CD4-positive, alpha-beta T cell treated with Interleukin-10 for 1 hour (primary cell): ENCODE measurements at places on chromosomes 1 and 21.

DNA sequence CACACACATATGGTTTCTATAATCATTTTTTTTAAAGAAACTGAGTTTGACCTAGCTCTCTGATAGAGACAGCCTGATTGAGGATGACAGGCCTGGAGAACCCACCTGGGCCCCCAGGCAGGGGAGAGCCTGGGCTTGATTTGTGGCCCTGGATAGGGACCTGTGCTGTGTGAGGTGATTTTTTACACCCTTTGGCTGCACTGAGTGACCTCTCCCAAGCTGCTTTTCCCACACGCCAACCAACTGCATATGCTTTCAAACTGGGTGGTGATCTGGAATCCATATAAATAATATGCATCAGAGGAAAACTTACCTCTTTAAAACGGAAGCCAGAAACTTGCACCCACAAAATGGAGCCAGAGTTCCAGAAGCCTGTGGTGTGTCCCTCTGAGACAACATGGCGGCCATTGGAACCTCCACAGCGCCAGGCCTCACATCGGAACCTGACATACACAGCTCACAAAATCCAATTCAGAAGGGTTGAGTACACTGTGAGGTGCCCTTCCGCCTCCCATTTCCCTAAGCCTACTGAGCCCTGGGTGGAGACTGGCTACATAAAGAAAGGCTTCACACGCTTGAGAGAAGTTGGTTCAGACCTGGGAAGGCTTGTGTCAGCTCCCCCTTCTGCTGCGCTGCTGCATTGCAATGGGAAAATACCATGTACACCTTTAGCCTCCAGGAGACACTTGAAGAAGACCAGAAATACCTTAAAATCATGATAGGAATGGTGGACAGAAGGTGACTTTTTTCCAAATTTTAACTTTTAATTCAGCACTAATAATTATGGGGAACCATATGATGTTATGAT, 160.7 kb downstream of the HHIPL2 start:
- no peak for DNase-seq

GRCh38 chr1:203211812-203212211, 17.7 kb downstream of the CHIT1 start:
- no peak for DNase-seq

DNA sequence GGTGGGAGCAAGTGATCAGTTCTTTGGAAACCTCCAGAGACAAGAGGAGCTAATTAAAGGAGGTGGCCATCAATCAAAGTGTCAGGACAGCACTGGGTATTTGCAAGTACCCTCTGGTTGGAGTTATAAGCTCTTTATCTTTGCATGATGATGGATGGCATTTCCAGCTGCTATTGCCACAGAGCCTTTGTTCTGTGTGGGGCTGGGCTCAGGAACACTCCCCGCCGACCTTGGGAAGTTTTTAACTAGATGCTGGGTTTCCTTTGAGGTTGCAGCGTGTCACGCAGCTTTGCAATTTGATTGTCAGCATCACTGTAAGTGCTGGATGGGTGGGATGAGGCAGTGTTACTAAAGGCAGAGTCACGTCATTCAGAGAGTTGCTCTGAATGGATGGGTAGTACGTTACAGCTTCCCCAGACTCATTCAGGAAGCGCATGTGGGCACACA, 68.9 kb downstream of the CNIH3 start:
- DNase-seq = no peak

GRCh38 chr1:245953876-245954660, 553.0 kb downstream of the SMYD3 start:
- peak; percentile 36 for DNase-seq

DNA sequence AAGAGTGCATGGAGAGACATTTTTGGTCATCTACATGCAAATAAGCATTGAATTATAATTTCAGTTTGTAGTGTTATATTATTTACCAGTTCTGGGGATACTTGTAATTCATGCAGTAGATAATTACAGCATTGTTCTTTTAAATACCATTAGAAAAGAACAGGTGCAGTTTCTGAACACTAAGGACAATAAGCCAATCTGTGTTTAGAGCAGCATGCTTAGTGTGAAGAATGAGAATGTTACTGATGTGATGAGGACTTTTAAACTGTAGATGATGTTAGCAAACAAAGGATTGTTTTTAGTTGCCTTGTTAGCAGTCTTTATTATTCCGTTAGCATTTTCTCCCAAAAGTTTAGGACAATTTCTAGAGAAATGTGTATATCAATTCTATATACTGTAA, 348.3 kb downstream of the BRINP3 start:
- DNase-seq = no peak

DNA sequence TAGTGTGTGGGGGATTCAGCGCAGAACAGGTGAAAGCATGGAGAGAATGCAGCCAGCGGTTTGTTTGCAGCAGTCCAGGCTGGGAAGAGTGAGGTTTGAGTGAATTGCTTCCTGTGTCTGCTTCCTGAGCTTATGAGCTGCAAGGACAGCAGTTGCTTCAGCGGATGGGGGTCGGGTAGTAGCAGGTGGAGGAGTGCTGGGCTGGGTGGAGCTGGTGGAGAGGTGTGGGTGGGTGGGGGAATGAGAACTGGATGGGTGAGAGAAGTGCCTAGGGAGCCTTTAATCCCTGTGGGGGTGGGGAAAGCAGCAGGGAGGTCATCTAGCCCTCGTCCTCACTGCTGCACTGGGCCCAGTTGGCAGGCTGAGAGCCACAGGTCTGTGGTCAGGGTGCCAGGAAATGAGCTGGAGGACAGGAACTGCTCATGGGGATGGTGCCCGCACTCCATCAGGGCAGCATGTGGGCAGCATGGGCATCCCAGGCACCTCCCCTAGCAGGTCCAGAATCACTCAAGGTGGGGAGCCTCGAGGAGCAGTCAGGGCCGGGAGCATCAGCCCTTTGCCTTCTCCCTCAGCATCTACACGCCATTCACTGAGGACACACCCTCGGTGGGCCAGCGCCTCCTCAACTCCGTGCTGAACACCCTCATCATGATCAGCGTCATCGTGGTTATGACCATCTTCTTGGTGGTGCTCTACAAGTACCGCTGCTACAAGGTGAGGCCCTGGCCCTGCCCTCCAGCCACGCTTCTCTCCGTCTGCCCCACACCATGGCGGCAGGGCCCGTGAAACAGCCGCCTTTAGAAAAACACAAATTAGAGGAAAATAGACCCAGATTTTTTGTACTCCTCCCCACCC, 14.8 kb downstream of the PSEN2 start:
- DNase-seq = no peak
